ENCODE measurements at places on chromosomes 5 and 9.

DNA sequence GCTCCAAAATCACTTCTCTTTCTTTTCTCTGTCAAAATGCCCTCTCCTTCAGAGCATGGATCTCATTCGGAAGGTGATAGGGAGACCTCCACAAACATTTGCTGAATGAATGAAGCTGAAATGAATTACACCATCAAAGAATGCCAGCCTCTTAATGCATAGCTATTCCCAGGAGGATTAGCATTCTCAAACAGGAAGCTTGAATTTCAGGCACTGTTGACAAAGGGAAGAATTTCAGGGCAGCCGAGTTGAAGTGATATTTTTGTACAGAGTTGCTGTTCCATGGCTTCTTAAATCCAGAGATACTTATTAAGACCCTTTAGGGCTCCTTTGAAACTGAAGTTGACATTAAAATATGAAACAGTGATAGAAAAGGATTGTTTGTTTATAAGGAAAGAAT is 18.8 kb downstream of the HBEGF start:
- DNase-seq = peak; percentile 83

- DNase-seq = no peak
These were observed 43.1 kb downstream of the KLF4 start for GRCh38 chr9:107446491-107446890.

- DNase-seq = no peak
These were observed 62.0 kb downstream of the TTLL11 start for GRCh38 chr9:122031157-122031556.

DNA sequence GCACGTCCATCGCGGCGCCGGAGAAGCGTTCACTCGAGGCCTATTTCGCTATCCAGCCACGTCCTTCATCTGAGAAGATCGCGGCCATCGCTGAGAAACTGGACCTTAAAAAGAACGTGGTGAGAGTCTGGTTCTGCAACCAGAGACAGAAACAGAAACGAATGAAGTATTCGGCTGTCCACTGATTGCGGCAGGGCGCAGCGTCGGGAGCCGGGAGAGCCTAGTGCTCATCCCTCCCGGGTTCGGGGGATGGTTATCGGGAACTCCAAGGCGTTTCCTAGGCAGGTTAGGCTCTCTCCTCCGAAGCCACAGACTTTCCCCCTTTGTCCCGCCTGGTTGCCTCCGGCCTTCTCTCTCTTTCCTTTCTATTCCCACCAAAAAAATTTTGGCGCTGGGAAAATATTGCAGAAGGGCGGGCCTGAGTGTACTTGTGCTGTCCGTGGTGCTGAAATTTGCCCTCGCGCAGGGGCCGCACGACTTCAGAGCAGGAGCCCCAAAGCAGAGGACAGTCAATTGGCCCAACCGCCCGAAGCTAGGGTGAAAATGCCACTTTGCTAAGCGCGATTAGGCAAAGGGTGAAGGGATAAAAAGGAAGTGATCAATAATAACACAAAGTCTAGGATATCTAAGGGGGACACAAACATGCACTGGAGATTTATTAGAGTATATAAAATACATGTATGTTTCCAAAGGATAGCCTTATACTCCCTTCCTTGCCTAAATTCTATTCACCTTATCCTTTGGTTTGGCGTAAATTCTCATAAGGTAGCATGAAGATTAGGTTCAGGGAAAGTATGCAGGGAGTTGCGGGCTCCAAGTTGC is 1.8 kb downstream of the POU4F3 start:
- DNase-seq = peak; percentile 37

GRCh38 chr5:157116483-157116954 is 7.7 kb upstream of the HAVCR2 start:
- no peak for DNase-seq

GRCh38 chr5:160303690-160304089 is 8.7 kb downstream of the CCNJL start:
- no peak for DNase-seq

DNA sequence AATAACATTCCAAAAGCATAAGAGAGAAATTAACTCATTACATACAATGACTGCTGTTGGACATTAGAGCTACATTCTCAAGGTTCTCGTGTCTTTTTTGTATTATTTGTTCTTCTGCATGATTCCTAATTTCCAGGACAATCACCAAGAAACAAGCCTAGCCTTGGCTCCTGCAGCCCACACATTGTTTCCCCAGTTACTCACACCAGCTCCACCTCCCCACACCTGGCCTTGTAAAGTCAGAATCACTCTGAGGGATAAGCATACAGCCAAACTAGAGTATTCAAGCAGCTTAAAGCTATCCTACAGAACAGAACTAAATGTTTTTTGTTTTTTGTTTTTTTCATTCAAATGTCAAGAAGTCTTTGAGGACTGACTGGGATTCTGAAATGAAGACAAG is 189.2 kb downstream of the HINT1 start:
- DNase-seq = no peak

- no peak for DNase-seq
These were observed 29.0 kb downstream of the AUH start for GRCh38 chr9:91332546-91333231.

DNA sequence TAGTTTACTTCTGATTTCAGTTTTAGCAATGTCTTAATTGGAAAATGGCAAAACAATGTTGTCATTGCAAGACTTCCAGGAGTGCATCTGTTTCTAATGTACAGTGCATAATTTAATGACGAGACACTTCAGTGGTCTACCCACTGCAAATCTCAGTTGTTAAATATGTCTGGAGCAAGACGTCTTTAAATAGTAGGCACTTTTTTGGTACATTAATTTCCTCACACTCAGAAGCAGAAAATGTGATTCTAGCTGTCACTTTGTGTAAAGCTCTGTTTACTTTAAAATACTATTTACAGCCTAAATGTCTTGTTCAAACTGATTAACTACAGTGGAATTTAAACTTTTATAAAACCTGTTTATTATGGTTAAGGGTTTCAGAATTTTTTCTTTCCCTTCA is 815.5 kb downstream of the TLE1 start:
- DNase-seq = no peak

GRCh38 chr5:131151216-131151615 is 13.8 kb downstream of the HINT1 start:
- DNase-seq = no peak

GRCh38 chr5:176887252-176887849 is 11.8 kb downstream of the HK3 start:
- no peak for DNase-seq

DNA sequence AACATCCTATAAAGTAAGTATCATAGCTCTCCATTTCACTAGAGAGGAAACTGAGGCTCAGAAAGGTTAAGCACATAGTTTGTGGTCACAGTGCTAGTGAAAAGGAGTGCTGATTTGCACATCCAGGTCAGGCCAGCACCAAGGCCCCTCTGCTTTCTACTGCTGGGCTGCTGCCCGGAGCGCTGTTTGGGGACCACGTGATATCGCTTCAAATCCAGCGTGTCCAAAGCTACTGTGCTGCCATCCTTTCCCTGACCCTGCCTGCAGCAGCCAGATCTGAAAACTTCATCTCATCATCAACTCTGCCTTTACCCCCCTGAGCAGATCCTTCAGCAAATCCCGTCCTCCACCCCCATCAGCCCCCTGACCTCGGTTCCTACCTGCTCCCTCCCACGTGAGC is 40.7 kb upstream of the AKNA start:
- DNase-seq = no peak

GRCh38 chr5:175582697-175583096 is 75.2 kb upstream of the HRH2 start:
- no peak for DNase-seq

DNA sequence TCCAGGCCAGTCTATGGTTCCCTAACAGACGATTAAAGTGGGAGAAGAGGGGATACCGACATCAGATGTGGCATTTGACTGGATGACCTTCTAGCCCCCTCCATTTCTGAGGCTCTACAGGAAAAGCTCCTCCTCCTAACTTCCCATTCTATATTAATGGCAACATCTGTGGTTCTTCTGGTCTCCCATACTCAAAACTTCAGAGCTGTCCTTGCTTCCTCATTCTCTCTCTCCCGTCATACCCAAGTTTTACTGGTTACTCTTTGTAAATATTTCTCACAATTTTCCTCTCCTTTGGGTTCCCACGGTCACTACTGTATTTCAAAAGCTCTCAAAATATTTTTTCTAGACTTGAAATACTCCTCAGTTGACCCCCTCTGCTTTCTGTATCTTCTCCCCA is 36.0 kb upstream of the IL7R start:
- DNase-seq = no peak

GRCh38 chr5:176491901-176492300 is 43.7 kb downstream of the FAF2 start:
- DNase-seq = peak; percentile 16

- no peak for DNase-seq
These were observed 139.8 kb downstream of the ESM1 start for GRCh38 chr5:54845567-54845941.

DNA sequence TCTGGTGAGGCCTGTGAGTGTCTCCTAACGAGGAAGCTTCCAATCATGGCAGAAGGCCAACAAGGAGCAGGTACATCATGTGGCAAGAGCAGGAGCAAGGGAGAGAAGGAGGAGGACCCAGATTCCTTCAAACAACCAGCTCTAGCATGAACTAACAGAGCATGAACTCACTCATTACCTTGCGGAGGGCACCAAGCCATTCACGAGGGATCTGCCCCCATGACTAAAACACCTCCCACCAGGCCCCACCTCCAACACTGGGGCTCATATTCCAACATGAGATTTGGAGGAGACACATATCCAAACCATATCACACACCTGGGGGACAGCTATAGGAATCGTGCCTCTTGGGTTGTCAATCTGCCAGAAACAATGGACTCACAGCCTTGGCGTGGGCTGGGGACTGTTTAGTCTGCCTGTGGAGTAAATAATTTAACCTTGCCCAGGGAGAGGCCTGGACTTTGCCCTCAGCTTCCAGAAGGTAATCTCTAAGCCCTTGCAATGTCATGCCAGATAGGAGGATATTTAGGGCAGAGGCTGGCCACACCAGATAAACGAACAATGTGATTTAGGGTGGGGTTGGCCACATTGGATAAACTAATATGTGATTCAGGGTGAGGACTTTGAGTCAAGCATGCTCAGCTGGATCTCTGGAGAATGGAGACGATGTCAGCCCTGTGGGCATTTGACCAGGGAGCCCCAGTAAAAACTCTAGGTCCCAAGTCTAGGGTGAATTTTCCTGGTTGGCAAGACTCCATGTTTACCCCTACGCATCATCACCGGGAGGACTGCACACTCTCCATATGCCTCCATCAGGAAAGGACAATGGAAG is 13.6 kb upstream of the VDAC1 start:
- DNase-seq = no peak

GRCh38 chr5:140571105-140571504 is 6.5 kb downstream of the SLC35A4 start:
- no peak for DNase-seq

- no peak for DNase-seq
These were observed 236.6 kb upstream of the RASEF start for GRCh38 chr9:83299571-83299970.

DNA sequence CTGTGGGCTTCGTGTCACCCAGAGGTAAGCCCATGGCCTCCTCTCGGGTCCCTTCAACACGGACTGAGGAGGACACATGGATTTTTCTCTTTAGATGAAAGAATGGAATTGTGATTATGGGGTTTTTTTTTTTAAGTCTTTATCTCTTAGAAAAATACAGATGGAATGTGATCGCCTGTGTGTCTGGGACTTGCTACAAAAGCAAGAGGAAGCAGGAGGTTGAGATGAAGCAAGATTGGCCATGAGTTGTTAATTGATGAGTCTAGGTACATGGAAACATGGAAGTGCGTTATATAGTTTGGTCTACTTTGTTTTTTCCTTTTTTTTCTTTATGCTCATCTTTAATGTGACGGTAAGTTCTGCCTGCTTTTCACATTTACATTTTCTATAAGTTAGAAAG is 14.6 kb downstream of the USP20 start:
- DNase-seq = peak; percentile 53

GRCh38 chr5:111415053-111415452 is 97.3 kb downstream of the STARD4 start:
- no peak for DNase-seq

DNA sequence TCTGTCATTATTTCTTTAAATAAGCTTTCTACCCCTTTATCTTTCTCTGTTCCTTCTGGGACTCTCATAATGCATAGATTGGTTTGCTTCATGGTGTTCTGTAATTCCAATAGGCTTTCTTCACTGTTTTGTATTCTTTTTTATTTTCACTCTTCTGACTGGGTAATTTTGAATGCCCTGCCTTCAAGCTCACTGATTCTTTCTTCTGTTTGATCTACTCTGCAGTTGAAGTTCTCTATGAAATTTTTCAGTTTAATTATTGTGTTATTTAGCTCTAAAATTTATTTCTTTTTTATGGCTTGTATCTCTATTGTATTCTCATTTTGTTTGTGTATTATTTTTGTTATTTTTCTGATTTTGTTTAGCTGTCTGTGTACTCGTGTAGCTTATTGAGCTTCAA is 89.3 kb upstream of the SLCO4C1 start:
- no peak for DNase-seq

DNA sequence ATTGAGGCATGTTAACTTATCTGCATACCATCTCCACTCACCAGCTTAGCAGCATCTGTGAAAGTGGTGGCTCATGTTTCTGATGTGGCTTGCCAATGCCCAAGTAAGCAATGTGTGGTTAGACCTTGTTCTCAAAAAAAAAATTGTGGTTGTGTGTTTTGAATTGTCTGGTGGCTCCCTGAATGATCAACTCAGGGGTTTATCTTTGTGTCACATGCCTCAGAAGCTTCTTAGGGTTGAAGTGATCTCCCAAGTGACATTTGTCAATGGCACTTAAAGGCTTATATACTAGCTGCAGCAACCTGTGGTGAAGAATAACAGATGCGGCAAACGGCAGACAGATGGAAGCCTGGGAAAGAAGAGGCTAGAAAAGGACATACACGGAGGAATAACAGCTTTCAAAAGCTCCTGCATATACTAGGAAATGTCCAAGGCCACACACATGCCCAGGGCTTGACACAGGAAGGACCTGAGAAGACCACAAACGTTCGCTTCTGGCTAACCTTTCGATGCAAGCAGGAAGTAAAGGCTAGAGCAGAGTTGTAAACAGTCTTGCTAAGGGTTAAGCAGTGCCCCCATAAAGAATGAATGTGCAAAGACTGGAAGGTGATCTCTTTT is 42.2 kb upstream of the FSD1L start:
- DNase-seq = peak; percentile 38

DNA sequence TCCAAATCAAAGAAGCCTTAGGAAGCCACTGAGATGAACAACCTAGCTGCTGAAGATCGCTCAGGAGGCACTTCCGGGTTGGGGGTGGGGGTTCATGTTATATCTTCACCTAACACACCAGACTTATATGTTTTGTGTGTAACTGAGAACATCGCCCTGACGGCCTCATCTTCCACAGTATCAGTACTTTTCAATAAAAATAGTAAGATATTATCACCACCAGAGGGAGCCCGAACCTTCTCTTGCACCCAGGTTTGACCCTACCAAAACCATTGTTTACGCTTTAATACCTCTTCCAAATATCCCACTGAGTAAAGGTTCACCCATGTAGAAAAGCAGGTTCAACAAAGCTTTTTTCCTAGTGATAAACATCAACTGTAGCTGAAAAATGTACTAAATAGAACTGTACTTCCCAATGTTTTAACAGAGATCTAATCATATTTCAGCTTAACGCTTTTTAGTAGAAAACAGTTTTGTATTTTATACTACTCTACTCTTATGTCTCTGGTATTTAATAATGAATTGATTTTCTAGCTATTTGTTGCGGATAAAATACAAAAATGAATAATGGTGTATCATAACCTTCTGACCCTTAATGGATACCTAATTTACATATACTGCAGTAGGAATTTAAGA is 244.0 kb downstream of the EPB41L4A start:
- DNase-seq = peak; percentile 59

All from dermis microvascular lymphatic vessel endothelial cell (primary cell).